ENCODE measurements at places on chromosomes 7 and 10.
A peak's percentile ranks its signal among the peaks of the same experiment; 100 is the strongest.

DNA sequence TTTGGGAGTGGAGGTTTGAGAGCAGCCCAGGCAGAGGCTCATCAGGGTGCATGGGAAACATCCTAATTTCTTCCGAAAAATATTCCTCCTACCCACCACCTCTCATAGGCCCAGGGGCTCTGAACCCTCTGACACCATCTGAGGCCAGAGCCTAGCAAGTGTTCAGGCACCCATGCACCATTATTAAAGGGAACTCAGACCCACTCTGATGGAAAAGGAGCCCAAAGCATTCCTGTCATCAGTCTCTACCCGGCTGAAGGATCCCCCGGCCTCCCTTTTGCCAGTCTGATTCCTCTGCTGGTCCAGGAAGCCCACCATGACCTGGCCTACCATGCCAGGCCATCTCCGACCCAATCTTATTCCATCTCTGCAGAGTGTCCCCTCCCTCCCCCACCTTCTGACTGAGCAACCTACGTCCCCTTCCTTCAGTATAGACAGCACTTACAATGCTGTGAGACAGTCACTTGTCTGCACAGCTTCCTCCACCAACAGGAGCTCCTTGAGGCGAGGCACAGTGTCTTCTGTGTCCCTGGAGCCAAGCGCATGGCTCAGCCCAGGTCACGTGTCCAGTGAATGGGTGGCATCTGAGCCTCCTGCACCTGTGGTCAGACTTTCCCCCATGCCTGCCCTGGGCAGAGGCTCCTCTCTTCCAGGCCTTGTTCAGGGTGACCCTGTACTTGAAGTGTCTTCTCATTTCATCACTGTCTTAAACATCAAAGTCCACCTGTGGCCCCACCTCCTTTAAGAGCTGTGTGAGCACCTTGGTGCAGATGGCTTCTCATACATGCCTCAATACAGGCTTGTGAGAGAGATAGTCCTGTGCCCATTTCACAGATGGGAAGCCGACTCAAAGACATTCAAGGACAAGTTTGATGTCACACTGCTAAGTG lies 889 bp upstream of the GPR15LG start:
- DNase-seq: no peak

GRCh38 chr10:124162774-124163354 lies 69.5 kb upstream of the CHST15 start:
- DNase-seq: no peak

- no peak for DNase-seq
Observed at GRCh38 chr7:26853788-26854393, 10.5 kb downstream of the SKAP2 start.

GRCh38 chr10:13365243-13365642 lies 17.1 kb upstream of the SEPHS1 start:
- DNase-seq: no peak

DNA sequence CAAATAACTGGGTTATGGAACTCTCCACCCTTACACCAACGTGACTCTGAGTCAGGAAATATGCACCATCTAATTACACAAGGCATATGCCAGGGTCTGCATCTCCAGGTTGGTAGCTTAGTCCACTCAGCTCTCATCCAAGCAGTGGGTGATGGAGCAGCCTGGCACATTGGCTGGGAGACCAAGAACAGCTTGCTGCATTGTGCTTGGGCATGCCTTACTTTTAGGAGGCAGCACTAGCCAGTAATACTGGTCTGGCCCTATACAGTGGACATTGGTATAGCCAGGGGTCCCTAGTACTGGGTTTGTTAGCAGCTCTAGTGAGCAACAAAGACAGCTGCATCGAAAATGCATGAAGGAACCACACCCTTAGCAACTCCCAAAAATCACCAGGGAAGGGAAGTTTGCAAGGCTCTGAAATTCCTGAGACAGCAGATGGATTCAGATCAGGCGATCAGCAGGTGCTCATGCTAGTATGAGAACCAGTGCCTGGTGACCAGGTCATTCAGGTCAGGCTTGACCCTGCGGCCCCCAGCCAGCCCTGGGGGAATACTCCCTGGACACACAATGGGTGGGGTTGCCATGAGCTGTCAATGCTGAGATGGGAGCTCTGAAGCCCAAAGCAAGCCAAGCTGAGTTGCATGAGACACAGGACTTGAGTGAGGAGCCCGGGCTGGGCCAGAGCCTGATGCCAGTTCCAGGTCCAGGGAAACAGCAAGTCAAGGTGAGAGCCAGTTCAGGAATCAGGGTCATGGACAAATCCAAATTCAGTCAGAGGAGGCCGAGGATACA lies 217.9 kb upstream of the ZMIZ1 start:
- no peak for DNase-seq

GRCh38 chr7:90337106-90337505 lies 9.4 kb upstream of the GTPBP10 start:
- DNase-seq: no peak

- no peak for DNase-seq
Observed at GRCh38 chr10:21336476-21337170, 188.9 kb downstream of the SKIDA1 start.

- DNase-seq: no peak
Observed at GRCh38 chr10:105138358-105138757, 497.3 kb downstream of the SORCS3 start.

DNA sequence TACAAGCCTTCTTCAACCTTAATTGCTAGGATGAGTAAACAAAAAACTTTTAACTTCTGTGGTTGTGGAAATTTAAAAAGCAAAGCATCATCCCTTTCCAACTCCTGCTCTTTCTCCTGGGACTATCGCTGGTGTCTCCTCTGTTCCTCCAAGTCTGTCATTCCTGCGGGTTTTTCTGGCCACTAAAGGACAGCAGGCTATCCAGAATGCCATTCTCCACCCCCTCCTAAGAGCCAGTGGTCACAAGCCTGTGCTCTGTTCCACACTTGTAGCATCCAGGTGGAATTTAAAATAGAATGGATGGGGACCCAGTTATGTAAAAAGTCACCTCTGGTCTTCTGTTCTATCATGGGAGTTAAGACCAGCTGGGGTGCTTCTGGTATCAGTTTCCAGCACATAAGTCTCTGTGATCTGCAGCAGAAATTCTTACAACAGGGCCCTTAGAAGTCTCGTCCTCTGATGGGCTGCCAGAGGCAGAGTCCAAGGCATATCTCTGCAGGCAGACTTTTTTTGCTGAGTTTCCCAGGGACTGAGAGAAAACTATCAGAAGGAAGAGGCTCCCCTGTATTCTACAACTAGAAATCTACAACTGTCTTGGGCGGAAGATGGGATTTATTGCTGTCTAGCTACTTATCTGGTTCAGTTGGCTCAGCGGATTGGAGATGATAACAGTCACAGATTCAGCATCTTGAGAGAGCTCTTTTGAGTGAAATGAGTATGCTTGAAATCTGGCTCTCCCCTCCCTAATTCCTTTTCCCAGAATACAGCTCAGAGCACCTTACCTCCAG lies 5.1 kb upstream of the WNT16 start:
- no peak for DNase-seq

DNA sequence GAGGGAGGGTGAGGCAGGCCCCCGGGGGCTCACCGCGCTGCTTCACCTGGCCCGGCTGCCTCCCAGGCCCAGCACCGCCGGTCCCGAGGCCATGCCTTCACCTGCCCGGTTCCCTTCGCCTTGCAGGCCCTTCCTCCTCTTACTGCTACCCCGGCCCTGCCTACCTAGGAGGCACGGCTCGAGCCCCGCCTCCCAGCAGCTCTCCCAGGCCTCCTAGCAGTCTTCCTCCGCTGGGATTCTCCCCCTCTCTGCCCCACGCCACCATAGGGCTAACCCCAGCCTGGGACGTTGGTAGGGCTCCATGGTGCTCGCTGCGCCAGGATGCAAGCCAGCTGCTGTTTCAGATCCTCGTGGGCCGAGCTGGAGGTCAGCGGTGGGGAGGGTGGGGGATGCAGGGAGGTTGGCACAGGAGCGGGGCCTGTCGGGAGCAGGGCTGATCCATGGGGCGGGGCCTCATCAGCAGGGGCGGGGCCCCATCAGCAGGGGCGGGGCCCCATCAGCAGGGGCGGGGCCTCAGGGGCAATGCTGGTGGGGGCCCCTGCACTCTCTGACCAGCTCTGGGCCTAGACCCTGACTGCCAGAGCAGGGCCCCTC lies 63.3 kb downstream of the RASGEF1A start:
- DNase-seq: peak; percentile 19

- DNase-seq: peak; percentile 25
Observed at GRCh38 chr7:143901332-143901667, 676 bp downstream of the TCAF1 start.

DNA sequence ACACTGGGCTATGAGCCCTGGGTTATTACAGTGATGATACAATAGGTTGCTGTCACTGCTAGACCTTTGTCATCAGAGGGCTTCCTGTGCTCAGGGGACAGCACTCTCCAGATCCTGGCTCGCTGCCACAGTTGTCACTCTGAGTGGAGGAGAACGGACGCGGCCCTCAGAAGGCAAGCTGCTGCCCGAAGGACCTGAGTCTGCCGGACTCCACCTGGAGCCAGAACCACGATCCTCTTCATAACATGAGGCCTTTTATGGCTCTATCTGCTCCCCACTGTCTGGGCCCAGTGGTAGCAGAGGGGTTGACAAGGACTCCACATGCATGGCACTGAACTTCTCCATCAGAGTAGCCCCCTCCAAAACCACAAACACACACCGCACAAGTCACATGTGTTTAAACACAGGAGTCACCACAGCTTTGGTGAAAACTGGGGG lies 94.7 kb upstream of the EFCAB10 start:
- no peak for DNase-seq

DNA sequence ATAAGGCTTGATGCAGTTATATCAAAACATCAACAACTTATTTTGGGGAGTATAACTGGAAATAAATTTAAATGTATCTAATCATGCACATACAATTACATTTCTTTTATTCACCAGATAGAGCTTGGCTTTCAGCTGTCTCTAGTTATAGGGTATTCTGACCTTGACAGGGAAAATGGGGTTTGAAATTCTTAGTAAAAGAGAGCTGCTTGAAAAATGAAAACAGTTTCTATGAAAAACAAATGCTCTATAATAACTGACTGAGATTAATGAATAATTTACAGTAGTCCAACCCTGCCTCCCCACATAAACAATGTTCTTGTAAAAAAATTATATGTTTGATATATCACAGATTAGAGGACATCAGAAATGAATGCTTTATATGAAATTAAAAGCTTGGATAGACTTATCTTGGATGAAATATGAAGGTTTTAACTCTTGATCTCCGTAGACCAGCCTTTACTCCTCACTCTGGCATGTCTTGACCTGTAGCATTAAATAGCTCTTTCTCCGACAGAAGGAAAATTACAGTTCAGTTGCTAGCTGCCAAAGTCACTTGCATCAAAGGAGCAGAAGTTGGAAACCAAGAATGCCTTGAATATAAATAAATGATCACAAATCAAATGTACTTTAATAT lies 32.1 kb downstream of the VWC2 start:
- DNase-seq: no peak
